ENCODE measurements at places on chromosomes 5 and 9. TPM values are rescaled to one million over a fixed set of nuclear protein-coding genes. Genes with fewer than 3 reads are reported as not detected.

The RICTOR gene
- total RNA-seq: 13.4 TPM

The CFAP157 gene
- total RNA-seq: 0.08 TPM

The PCDHA5 gene
- total RNA-seq: 0.70 TPM

The DAB2 gene
- total RNA-seq: 6.9 TPM

The C9orf43 gene
- 0.56 TPM for total RNA-seq

All from A549 treated with Hydrocortisone at 1 μM for 4 hours (cell line).